ELF-1 (cell line): ENCODE measurements at places on chromosomes 3 and 15.
A peak's percentile ranks its signal among the peaks of the same experiment; 100 is the strongest.

GRCh38 chr3:131350506-131350905, 31.1 kb upstream of the NUDT16 start:
- no peak for DNase-seq

DNA sequence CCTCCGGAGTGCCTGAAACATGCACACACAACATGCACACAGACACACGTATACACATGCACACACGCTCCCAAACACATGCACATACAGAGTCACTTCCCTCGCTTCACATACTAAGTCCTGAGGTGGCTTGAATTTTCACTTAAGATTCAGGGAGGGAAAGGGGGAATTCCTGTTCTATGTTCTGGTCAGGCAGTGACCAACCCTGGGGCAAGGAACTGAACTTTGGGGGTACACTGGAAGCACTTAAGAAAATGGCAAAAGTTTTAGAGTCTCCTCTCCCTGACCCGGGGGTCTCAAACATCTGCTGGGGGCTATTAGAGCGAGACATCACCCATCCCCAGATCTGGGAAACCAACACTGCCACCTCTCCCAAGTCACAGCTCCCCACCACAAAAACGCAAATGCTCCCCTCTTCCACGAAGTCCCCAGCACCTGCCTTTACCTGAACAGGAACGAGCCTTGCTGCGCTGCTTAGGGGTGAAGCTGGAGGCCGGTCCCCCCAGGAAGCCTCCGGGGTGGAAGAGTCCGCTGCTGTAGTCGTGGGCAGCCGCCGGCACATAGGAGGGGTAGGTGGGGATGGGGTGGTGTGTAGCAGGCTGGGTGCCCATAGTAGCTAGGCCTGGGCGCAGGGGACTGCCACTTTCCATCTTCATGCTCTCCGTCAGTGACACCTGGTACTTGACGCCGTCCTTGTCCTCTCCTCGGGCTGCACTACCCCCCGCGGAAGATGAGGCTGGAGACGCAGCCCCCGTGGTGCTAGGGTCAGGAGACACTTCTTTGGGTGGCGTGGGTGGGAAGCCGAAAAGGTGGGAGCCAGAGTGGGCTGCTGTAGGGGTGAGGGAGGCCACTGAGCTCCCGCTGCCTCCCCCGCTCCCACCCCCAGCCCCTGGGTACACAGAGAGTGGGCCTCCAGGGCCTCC, 7.5 kb downstream of the GATA2 start:
- DNase-seq = no peak

DNA sequence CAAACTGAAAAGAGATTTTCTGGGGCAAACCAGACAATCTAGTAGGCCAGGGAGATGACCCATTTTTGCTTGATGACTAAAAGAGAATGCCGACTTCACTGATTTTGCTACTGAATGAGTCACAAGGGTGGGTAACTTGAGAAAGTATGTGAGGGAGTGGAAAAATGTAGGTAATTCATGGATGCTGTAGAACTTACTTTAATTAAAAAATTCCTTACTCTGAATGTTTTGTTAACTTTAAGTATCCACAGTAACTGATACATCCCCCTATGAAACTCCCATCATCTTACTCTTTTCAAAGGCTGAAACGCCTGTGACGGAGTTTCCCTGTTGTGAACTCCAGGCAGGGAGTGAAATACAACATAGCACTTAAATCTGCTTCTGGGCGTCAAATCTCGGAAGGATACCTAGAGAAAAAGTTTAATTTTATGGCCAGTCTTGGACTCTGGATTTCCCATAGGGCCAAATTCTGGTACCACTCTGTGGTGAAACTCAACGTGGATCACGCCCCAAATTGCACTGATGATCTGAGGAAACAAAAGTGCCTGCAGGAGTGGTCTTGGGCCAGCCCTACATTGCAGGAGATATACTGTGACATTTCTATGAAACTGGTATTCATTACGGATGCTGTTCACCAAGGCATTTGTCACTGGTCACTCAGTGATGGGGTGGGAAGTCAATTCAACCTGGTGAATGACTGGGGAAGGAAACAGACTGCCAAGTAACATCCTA, 24.0 kb downstream of the GOLIM4 start:
- DNase-seq = no peak

GRCh38 chr15:91047545-91048199, 25.3 kb upstream of the VPS33B start:
- no peak for DNase-seq

DNA sequence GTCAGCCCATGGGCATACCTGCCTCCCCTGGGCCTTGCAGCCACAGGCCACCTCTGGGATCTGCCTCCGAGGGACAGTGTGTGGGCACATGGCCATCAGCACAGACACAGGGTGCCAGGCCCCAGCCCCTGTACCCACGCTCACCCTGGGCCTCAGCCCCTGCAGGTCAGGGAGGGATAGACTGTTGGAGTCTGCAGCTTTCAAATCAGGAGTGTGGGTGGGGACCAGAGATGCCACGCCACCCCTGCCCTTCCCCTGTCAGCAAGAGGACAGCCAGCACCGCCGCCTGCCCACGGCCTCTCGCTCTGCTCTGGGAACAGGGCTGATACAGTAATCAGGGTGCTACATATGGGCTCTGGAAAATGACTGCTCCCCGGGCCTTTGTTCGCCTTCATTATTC, 72.7 kb downstream of the DNAJB8 start:
- DNase-seq = no peak

DNA sequence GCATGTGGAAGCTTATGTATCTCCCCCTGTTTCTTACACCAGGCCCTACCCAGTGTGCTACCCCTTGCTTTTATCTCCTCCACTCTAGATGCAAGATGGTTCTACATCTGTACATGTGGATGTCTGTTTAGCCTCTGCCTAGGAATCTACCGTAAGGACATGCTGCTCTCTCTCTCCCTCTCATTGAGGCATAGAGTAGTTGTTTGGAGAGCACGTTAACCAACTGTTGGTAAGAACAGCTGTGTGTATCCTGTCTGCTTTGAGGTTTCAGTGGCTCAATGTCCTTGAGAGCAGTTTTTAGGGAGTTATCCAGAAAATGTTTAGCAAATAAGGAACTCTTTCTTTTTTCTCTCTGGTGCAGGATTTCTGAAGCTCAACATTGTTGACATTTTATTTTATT, 152.8 kb downstream of the DNAJB8 start:
- DNase-seq = no peak

DNA sequence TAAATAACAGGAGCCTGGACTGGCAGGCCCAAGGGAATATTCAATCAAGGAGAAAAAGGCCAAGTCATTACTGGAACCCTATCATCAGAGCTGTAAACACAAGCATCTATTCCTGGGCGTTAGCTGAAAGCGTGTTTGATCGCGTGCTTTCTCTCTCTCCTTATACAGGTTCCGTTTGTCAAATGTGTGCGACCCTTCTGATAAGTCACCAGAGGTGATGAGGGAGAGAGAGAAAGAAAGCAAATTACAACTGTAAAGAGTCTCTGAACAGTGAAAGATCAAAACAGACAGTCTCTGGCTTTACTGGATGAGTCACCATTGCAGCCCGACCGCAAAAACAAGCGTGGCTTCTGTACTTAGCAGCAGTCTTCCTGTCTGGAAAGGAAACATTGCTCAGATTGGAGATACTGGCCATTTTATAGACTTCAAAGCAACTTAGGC, 39.5 kb upstream of the TPRG1 start:
- DNase-seq = peak; percentile 69

DNA sequence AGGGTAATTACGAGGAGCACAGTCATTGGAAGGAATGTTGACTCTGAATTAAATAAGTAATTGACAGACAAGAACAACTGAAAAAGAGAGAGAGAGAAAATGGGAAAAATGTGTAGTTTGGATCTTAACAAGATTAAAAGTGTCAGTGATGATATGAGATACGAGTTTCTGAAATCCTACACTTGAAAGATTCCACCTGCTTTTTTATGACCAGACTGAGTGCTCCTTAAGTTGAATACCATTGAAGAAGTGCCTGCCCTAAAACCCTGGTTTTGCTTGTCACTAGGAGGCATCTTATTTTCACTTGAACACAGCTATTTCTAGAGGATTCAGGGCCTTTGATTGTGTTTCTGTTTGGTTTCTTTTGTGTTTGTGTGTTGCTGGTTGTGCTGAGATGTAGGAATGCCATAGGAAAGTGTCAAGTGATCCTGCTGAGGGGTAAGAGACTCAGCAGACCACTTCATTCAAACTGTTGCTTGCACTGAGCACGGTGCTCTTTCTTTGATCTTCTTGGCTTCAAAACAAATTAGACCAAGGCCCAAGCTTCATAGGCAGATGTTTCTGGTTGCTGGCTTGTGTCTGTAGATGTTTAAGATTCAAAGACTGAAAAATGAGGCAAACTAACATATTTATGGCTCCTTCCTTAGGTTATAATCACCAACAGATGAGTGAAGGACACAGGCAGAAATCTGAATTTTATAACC, 17.2 kb upstream of the ABHD10 start:
- peak; percentile 76 for DNase-seq

DNA sequence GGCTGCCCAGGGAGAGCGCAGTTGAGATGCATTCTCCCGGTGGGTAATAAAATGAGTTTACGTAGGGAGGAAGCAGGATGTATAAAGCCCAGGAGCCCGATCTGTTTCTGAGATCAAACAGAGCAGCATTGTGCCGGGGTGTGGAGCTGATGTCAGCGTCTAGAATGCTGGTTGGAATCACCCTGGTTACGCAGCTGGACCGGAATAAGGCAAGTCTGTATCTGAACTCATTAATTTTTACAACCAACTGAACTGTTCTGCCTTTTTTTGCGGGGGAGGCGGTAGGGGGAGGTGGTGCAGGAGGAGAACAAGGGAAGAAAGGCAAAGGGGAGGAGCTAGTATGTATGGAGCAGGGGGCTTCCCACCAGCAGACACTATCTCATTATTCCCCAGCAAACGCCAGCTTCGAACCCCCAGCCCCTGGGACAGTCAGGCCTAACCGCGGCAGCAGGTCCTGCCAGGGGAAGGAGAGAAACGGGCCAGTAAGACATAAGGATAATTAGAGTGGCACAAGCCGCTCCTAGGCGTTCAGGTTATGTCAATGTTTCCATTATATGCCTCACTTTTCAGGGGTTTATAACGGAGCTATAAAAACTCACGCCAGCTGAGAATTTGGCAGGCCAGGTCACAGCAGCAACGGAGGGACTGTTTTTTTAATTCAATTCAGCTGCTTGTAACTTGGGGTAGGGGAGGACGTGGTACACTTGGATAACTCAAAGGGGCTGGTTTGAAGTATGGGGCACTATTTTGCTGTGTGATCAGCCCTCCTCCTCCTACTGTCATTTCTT, 175.3 kb upstream of the HES1 start:
- peak; percentile 76 for DNase-seq

- no peak for DNase-seq
These were observed 73.9 kb upstream of the ADPGK start for GRCh38 chr15:72857331-72858063.

- DNase-seq = no peak
These were observed 15.4 kb upstream of the SLC22A13 start for GRCh38 chr3:38250198-38250597.

- DNase-seq = no peak
These were observed 1.6 kb downstream of the FAM81A start for GRCh38 chr15:59439576-59439975.

GRCh38 chr3:105222568-105223093, 144.1 kb upstream of the ALCAM start:
- peak; percentile 2 for DNase-seq

- no peak for DNase-seq
These were observed 31.5 kb downstream of the KLHL18 start for GRCh38 chr3:47314056-47314764.

DNA sequence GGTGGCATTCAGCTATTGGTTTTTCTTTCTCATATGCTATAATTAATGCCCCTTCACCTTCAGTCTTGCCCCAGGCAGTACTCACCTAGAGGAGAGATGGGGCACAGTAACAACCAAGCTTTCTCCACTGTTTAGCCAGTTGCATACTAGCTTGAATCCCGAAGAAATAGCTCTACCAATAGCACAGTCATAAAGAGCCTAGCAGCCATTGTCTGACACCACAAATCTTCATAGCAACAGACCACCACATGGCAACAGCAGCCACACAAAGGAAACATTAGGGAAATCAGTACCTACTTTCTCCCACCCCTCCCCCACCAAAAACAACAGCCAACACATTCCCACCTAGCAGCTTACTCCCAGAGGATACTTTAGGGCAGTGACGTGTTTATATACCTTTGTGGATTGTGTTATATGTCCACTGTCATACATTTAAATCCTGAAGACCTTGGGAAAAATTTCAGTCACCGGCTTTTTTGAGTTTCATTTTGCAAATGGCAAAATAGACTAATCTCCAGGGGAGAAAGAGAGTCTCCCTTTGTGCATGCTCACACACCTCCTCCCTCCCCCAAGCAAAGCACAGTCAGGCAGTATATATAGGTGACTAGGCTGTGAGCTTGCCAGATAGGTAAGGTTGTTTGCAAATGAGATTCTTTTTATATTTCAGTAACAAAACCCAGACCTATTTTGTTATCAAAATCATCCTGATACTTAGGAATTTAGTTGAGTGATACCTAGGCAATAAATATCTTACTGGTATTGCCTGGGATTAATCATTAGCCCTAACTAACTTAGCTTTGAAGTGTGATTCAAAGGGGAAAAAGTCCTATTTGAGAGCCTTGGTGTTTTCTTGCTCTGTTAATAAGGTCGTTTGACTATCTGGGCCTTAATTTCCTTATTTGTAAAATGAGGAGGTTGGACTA, 140.6 kb downstream of the RBPMS2 start:
- peak; percentile 89 for DNase-seq

DNA sequence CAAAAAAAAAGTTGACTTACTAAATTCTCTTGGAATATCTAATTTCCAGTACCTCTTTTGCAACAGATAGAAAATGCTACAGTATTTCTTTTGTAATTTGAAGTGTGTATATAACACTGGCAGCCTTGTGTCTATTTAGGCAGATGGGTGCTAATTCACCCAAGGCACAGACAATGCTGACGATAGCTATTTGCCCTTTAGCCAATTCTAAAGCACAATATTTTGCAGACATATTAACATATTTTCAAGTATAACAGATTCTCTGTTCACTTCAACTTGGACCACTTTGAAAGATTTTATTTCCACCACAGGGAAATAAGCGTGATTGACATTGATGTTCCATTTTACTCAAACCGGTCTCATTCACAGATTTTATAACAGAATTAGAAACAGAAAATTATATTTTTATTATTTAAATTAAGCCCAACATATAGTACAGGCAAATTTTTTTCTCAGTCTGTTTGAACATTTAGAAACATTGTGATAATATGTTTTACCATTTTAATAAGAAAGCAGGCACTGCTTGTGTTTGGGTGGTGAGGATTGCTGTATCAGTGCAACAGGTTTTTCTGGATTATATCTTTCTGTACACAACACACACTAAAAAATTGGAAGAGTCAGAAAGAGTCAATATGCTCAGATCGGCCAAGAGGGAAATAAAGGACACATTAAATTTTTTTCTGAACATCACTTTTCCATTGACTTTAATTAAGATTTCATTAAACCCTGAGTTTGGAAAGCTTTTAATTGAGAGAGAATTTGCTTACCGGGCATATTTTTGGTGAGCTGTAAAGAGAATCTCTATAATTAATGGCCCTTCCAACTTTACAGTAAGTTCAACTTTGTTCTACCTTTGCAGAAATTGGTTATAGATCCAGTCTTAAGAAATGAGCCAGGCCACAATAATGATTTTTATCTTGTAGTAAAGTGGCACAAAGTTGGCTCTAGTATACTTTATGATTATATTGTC, 327.3 kb upstream of the NR2F2 start:
- no peak for DNase-seq

GRCh38 chr3:77271306-77271705, 231.4 kb downstream of the ROBO2 start:
- DNase-seq = no peak
